ENCODE measurements at places on chromosomes 12 and 14.
A peak's percentile ranks its signal among the peaks of the same experiment; 100 is the strongest.

DNA sequence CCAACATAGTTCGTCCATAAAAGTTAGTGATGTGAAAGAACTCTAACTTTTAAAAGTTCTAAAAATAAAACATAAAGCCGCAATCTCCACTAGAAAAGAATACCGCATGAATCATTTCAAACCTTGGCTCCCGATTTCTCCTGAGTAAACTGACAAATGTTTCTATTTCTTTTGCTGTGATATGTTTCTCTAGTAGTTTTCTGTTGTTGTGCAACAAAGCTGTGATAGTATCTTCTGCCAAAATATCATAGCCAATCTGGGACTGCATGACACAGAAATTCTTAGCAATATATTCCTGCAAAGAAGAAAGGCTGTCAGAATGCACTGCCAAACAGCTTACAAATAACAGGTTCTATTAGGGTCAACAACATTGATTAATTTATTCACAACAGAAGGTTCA is 174.0 kb downstream of the ITPR2 start:
- peak; percentile 89 for DNase-seq

GRCh38 chr14:68247676-68248268 is 428.2 kb downstream of the RAD51B start:
- peak; percentile 84 for DNase-seq

GRCh38 chr14:66468778-66469367 is 17.3 kb upstream of the CCDC196 start:
- no peak for DNase-seq

DNA sequence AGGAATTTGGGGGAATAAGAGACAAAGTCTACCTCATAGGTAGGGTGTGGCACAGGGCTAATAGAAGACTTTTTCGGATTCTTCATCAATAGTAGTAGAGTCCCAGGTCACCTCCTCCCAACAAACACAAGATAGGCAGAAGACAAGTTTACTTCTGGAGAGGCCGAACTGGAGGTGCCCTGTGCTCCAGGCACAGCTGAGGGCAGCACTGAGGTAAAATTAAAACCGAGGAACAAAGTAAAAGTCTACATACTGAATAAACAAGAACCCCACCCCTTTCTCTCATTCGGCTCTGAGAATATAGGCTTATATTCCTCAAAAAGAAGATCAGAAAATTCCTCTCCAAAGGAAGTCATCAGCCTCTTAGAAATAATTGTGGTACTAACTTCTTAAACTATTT is 161.5 kb downstream of the SEC23A start:
- DNase-seq, result no peak

Data from fibroblast of mammary gland (primary cell).